ENCODE measurements at places on chromosomes 13 and 19. TPM values are rescaled to one million over a fixed set of nuclear protein-coding genes. Genes with fewer than 3 reads are reported as not detected.
A peak's percentile ranks its signal among the peaks of the same experiment; 100 is the strongest.

- no peak for DNase-seq
- H3K27me3 ChIP-seq = no peaks in the 10 kb centered on the region
- no peaks in the 10 kb centered on the region for H3K36me3 ChIP-seq
- H3K4me1 ChIP-seq = no peaks in the 10 kb centered on the region
- no peak overlapping the region for H3K4me3 ChIP-seq
Observed at GRCh38 chr13:92991692-92992091, 234.9 kb upstream of the GPC6 start.

- H3K27ac ChIP-seq = no peak overlapping the region
- no peaks in the 10 kb centered on the region for H3K27me3 ChIP-seq
- H3K4me3 ChIP-seq = no peak overlapping the region
- H3K36me3 ChIP-seq = no peaks in the 10 kb centered on the region
- DNase-seq = no peak
- H3K4me1 ChIP-seq = no peaks in the 10 kb centered on the region
Observed at GRCh38 chr13:48636550-48636949, 17.2 kb upstream of the CYSLTR2 start.

DNA sequence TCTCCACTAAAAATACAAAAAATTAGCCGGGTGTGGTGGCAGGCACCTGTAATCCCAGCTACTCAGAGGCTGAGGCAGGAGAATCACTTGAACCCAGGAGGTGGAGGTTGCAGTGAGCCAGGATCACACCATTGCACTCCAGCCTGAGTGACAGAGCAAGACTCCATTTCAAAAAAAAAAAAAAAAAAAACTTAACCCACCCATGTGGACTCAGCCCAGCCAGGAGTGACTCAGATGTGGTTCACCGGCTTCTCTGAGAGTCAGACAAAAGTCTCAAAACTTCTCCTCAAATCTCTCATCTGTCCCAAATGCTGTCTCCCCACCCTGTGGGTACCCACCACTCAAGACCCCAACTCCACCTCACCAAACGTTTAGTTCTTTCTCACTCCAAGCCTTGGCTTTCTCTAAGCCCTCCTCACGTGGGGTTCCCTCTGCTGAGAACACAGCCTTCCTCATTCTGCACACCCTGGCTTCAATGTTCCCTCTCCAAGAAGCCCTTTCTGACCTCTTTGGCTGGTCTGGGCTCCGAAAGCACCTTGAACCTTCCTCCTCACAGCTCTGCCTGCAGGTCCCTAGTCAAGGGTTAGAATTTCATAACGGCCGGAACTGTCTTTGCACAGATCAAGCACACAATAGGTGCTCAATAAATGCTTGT, 11.1 kb upstream of the RAB3A start:
- H3K27ac ChIP-seq = no peak overlapping the region
- no peak overlapping the region for H3K4me3 ChIP-seq
- no peaks in the 10 kb centered on the region for H3K27me3 ChIP-seq
- DNase-seq = no peak
- H3K4me1 ChIP-seq = no peaks in the 10 kb centered on the region

DNA sequence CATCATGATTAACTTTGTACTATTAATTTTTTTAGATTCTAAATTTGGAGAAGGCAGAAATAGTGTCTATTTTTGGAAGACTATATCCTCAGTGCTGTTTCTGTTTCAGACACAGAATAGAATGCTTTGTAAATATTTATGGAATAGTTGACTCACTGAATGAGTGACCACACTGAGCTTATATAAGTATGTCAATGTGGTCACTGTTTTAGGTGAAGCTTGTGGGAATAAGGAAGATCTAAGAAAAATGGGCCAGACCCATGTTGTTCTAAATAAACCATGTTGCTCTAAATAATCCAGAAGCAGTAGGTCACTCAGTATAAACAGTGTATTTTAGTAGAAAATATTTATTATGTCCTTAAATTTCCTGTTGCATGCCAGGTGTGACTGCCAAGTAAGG, 45.5 kb upstream of the DACH1 start:
- H3K4me3 ChIP-seq = no peak overlapping the region
- no peaks in the 10 kb centered on the region for H3K27me3 ChIP-seq
- DNase-seq = no peak
- H3K27ac ChIP-seq = no peak overlapping the region

- no peak for DNase-seq
- no peak overlapping the region for H3K4me3 ChIP-seq
- no peaks in the 10 kb centered on the region for H3K4me1 ChIP-seq
- H3K36me3 ChIP-seq = peaks cover 78% of the 10 kb centered on the region
Observed at GRCh38 chr19:5112681-5113575, 144.0 kb downstream of the KDM4B start.

- peaks cover 26% of the 10 kb centered on the region for H3K4me1 ChIP-seq
- H3K27ac ChIP-seq = peak overlapping the region; percentile 75
- no peak for DNase-seq
- peak overlapping the region; percentile 59 for H3K4me3 ChIP-seq
Observed at GRCh38 chr19:6099599-6099998, 10.7 kb downstream of the RFX2 start.

DNA sequence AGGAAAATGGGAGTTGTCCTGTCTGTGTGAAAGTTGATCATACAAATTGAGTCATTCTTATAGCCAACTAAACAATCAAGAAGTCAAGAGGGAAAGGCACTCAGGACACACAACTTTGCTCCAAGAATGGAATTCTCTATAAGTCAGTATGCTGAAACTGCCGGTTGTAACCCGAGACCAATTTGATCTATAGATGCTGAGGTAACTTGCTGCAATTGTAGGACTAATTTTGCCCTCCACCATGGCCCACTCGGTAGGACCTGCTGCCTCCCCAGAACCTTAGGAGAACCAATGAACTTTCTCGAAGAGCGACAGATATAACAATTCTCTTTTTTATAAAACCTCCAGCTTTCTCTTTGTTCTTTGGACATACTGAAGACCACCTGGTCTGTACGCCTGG, 157.0 kb downstream of the RNF17 start:
- peaks cover 14% of the 10 kb centered on the region for H3K4me1 ChIP-seq
- no peak overlapping the region for H3K4me3 ChIP-seq
- no peak for DNase-seq
- no peaks in the 10 kb centered on the region for H3K27me3 ChIP-seq
- no peak overlapping the region for H3K27ac ChIP-seq
- no peaks in the 10 kb centered on the region for H3K36me3 ChIP-seq

DNA sequence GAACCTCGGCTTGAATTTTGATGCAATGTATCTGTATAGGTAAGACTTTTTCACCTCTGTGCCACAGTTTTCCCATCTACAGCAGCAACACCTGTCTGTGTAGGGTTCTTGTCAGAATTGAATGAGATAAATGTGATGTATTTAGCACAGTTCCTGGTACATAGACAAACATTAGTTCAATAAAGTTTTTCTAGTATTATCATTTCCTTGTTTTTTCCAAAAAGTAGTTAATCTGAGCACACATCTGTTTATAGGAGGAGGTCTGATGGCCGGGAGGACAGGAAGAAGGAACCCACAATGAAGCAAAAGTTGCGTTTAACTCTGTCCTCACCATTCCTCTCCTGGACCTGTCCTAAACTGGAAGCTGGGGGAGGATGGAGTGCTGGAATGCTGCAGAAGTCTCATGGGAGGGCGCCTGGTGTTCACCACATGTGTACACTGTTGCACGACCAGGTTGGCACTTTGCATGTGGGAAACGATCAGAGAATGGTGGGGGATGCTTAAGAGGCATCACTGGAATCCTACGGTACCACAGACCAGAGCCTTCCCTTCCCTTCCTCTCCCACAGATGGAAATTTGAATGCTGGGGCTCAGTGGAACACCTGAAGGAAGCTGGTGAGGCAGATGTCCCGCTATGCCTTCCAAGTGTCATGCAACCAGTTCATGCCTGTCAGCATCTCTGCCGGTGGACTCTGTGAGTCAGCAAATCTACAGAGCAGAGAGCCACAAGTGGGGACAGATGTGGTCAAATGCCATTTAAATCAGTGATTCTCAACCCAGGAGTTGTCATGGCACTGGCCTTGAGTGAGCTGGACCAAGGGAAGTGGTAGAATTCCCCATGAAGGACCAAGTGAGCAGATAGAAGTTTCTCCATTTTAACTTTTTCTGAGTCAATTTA, 315.6 kb downstream of the DLEU7 start:
- no peaks in the 10 kb centered on the region for H3K27me3 ChIP-seq
- no peaks in the 10 kb centered on the region for H3K36me3 ChIP-seq
- no peak overlapping the region for H3K4me3 ChIP-seq
- H3K4me1 ChIP-seq = peaks cover 33% of the 10 kb centered on the region

DNA sequence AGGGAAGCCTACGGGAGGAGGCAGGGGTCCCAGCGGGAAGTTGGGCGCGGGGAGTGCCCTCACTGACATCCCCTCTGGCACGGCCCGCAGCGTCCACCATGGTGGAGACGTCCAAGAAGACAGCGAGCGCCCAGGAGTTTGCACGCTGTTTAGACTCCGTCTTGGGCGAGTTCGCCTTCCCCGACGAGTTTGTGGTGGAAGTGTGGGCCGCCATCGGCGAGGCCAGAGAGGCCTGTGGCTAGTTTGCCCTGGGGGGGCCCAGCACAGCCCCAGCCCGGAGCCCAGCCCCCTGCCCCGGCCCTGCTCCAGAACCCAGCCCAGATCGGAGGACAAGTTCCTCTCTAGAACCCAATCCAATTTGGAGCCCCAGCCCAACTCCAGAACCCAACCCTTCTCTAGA, 4.7 kb downstream of the GIPC3 start:
- no peak for DNase-seq
- H3K4me1 ChIP-seq = peaks cover 18% of the 10 kb centered on the region
- H3K4me3 ChIP-seq = no peak overlapping the region

DNA sequence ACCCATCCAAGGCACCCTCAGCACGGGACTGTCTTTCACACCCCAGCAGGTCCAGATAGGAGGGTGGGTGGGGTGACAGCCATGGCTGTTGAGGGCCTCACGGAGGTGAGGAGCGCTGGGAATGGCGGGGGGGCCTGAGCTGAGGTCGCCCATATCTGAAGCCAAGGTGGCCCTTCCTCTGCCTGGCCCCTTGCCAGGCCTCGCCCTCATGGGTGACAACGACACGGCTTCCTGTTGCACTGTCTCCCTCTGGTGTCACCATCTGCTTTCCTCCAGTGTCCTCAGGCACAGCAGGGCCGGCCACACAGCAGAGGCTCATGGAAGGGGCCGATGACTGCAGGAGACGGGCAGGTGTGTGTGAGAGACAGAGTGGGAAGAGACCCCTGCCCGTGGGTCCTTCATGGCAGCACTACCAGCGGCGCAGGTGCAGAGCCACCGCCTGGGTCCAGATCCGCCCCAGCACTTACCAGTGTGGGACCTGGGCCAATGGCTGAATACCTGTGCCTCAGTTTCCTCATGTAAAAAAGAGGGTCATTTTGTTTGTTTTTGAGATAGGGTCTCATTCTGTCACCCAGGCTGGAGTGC, 8.1 kb upstream of the NKPD1 start:
- DNase-seq = no peak
- H3K27me3 ChIP-seq = no peaks in the 10 kb centered on the region
- peaks cover 92% of the 10 kb centered on the region for H3K4me1 ChIP-seq
- no peaks in the 10 kb centered on the region for H3K36me3 ChIP-seq

- H3K27ac ChIP-seq = no peak overlapping the region
- no peak overlapping the region for H3K4me3 ChIP-seq
- H3K4me1 ChIP-seq = peaks cover 8% of the 10 kb centered on the region
- no peaks in the 10 kb centered on the region for H3K36me3 ChIP-seq
Observed at GRCh38 chr13:112446867-112447266, 70.7 kb downstream of the SPACA7 start.

- DNase-seq = no peak
- no peak overlapping the region for H3K4me3 ChIP-seq
- no peaks in the 10 kb centered on the region for H3K4me1 ChIP-seq
- H3K27ac ChIP-seq = no peak overlapping the region
- H3K36me3 ChIP-seq = no peaks in the 10 kb centered on the region
Observed at GRCh38 chr13:93356469-93356868, 129.9 kb downstream of the GPC6 start.

GRCh38 chr13:98173431-98174152, 3.5 kb downstream of the RNF113B start:
- no peaks in the 10 kb centered on the region for H3K27me3 ChIP-seq
- H3K36me3 ChIP-seq = no peaks in the 10 kb centered on the region
- peaks cover 15% of the 10 kb centered on the region for H3K4me1 ChIP-seq
- H3K4me3 ChIP-seq = no peak overlapping the region

DNA sequence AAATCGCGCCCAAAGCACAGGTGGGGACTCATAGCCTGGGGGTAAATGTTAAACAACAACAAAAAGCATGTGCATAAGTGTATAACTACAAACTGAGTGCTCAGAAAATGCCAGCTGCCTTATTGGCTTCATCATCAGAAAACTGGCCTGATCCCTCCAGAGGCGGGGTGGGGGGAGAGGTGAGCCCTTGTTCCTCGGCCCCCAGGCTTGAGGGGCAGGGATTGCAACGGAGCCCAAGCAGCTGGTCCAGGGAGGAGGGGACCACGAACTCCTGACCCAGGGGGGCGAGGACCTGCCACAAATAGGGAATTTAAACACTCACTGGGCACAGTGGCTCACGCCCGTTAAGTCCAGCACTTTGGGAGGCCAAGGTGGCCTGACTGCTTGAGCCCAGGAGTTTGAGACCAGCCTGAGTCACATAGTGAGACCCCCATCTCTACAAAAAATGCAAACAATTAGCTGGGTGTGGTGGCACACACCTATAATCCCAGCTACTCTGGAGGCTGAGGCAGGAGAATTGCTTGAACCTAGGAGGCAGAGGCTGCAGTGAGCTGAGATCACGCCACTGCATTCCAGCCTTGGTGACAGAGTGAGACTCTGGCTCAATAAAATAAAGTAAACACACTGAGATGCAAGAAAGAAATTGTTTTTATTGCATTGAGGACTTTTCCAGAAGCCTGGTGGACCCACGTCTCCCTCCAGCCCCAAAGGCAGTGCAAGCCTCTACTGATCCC, 8.7 kb downstream of the SIRT6 start:
- H3K27me3 ChIP-seq = no peaks in the 10 kb centered on the region
- peaks cover 8% of the 10 kb centered on the region for H3K4me1 ChIP-seq
- DNase-seq = no peak
- H3K36me3 ChIP-seq = no peaks in the 10 kb centered on the region
- no peak overlapping the region for H3K4me3 ChIP-seq

DNA sequence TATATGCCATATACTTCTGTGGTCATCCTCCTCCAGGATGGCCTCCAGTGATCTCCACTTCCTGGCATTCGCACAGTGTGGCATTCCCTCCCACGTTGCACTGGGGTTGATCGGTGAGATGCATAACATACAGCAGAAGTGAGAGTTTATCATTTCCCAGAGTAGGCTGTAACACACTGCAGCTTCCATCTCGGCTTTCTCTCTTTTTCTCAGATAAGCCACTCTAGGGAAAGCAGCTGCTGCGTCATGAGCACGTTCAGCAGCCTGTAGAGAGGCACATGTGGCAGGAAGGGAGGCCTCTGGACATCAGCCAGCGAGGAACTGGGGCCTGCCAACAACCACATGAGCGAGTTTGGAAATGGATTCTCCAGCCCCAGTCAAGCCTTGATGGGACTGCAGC, 807.1 kb downstream of the DIAPH3 start:
- H3K36me3 ChIP-seq = no peaks in the 10 kb centered on the region
- DNase-seq = peak; percentile 84
- H3K4me3 ChIP-seq = no peak overlapping the region
- no peaks in the 10 kb centered on the region for H3K27me3 ChIP-seq
- H3K27ac ChIP-seq = peak overlapping the region; percentile 56
- no peaks in the 10 kb centered on the region for H3K4me1 ChIP-seq

- no peak for DNase-seq
- no peak overlapping the region for H3K4me3 ChIP-seq
- peaks cover 2% of the 10 kb centered on the region for H3K4me1 ChIP-seq
- H3K36me3 ChIP-seq = peaks cover 25% of the 10 kb centered on the region
- H3K27ac ChIP-seq = no peak overlapping the region
- no peaks in the 10 kb centered on the region for H3K27me3 ChIP-seq
Observed at GRCh38 chr19:7994114-7994513, 11.3 kb downstream of the ELAVL1 start.

ZNF285 gene
- 3.2 TPM for total RNA-seq

SNRPA gene
- total RNA-seq = 76.9 TPM

STARD13 gene
- total RNA-seq = 19.2 TPM

CGB2 gene
- not detected for total RNA-seq
